ENCODE measurements at places on chromosomes 6 and 20.
A peak's percentile ranks its signal among the peaks of the same experiment; 100 is the strongest.

GRCh38 chr20:33645396-33645795 is 16.7 kb upstream of the C20orf144 start:
- no peak for DNase-seq

DNA sequence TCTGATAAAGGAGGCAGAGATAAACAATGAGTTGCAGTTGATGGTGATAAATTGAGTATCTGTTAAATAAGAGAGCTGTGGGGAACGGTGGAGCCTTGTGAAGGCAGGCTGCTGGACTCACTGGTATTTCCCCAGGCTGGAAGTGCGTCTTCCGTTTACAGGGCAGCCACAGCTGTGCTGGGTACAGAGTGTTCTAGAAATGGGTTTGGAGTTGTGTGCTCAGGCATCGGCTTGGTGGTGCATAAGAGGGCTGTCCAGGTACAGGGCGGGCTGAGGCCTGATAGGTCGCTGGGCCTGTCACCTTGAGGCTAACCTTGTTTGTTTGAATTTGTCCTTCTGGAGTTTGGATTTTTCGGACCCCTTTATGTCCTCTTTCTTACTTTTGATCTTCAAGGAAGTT is 39.3 kb downstream of the ARID1B start:
- DNase-seq: no peak

DNA sequence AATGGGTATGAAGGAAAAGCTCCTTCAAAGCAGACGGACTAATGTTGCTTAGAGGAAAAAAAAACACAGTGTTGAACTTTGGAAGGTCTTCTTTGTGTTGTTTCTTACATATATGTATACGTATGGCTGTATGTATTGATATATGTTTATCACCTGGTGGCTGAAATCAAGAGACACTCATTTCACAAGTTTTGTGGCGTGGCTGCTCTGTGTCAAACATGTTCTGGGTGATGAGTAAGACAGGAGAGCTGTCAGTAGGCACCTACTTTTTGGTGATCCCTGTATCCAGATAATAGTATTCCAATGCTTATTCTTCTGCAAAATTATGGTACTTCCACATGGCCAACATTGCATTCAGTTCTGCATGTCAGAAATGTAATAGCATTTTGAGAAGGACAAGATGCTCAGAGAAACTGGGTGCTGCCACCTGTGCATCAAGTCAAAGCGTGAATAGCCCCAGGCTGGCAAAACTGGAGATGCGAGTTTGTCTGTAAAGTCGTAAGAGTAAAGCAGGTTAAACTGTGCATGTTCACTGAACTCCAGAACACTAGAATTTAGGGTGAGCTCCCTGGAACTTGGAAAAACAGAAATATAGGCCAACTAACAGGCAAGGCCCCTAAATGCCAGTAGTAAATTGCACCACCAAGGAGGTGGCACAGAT is 67.9 kb downstream of the ARMC2 start:
- no peak for DNase-seq

DNA sequence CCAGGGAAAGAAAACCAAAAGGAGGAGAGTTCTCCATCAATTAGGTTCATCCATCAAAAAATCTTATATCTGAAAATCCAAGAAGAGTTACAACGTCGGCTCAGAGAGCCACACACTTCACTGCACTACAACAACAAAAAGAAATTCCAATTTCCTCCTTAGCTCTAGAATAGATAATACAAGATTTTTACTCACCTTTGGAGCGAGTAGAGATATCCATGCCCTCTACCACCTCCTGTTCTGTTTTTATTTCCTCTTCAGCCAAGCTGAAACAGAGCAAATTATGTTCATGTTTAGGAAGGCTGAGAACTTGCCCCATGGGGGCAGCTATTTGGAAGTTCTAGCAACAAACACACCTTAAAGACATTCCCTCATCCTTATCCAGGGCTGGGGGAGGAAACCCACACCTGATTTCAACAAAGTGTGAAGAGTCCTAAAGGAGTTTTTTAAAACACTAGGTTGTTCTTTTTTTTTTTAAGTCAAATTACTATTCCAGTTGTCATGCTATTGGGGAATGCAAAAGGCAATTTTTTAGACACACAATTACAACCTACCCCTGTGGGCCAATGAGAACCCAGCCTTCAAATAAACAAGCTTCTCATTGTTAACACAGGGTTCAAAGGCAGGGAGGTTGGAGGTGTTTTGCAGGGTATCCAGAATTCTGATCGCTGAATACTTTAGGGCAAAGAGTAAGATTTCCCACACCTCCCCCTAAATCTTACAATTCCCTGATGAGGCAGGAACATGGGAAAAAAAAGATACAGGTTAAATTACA is 8.7 kb downstream of the ZMYND8 start:
- DNase-seq: no peak

DNA sequence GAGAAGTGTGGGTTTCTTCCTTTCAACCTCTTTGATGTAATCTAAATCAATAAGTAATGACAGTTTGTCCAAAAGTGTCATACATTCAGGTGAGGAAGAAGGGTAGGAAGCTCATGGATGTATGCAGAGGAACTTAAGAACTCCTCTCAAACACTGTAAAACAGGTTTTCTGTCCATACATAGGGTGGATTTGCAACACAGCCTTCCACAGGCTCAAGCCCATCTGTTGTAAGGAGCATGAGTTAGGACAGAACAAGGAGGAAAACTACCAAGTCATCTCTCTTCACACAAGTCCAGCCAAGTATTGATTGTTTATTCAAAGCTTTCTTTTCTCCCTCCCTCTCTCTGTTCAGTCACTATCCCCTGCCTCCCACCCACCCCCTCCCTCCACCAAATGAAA is 49.0 kb upstream of the CDYL start:
- no peak for DNase-seq

DNA sequence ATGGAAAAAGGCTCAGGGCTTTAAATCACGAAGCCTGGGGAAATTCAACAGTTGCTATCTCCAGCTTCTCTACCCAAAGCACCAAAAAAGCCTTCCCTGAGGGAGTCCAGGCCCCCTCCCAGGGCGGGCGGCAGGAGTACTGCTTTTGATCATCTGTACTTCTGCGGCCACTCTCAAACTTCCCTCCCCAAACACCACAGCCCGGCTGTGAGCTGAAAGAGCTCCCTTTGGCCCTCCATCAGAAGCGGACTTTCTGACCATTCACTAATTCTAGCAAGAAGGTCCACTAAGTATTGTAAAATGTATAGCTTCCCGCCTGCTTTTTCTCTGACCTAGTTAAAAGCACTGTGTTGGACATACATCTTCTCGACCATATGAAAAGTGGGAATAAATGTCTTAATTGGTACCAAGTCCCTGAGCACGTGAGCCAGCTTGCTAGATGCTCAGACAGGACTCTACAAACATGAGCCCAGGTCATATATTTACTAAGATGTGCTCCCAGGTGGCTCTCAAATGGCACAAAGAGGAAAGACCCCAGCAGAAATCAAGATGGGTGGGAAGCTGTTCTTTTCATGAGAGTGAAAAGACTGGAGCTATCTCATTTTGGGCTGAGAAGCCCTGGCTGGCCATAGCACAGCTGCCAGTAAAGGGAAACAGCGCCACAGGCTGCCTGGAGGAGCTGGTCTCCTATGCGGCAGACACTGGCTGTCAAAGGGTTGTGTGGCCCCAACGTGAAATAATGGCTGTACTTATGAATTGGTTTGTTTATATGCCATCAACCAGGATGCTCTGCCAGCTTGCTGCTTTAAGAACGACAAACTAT is 58.6 kb downstream of the GFOD1 start:
- DNase-seq: no peak

- peak; percentile 47 for DNase-seq
Measured at GRCh38 chr6:151413372-151414145, 22.2 kb upstream of the ZBTB2 start.

GRCh38 chr6:112511441-112511840 is 164.3 kb downstream of the RFPL4B start:
- DNase-seq: no peak

GRCh38 chr20:34262488-34263288 is 21.5 kb downstream of the ASIP start:
- DNase-seq: no peak

DNA sequence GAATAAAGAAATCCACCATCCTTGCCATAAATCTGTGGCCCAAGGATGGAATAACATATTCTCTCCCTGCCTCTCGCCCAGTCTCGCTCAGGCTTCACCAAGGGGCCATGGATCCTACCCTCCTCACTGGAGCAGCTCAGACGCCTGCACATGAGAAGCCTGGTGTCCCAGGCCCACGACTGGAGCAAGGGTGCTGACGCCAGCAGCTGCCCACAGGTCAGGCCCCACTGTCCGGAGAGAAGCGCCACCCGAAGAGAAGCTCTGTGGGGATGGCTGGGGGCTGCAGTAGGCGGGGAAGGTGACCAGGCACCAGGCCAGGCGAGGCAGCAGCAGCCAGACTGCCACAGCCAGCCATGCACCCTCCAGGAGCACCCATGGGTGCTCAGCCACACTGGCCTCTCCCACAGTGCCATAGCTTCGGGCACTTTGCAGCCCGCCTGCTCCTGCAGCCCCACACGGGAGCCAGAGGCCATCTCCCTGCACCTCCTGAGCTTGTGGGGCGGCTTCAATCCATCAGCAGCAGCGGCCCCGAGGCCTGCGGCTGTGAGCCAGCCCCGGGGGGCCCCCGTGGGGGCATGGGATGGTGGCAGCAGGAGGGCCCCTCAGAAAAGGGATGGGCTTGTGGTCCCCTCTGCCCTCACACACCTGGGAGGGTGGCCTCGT is 286.2 kb upstream of the SGK1 start:
- no peak for DNase-seq

DNA sequence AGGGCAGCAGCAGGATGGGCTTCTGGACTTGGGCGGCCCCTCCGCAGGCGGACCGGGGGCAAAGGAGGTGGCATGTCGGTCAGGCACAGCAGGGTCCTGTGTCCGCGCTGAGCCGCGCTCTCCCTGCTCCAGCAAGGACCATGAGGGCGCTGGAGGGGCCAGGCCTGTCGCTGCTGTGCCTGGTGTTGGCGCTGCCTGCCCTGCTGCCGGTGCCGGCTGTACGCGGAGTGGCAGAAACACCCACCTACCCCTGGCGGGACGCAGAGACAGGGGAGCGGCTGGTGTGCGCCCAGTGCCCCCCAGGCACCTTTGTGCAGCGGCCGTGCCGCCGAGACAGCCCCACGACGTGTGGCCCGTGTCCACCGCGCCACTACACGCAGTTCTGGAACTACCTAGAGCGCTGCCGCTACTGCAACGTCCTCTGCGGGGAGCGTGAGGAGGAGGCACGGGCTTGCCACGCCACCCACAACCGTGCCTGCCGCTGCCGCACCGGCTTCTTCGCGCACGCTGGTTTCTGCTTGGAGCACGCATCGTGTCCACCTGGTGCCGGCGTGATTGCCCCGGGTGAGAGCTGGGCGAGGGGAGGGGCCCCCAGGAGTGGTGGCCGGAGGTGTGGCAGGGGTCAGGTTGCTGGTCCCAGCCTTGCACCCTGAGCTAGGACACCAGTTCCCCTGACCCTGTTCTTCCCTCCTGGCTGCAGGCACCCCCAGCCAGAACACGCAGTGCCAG is at the start of gene TNFRSF6B:
Gene TNFRSF6B (plus strand): TSS at position 25 of the 729 bp plus-strand sequence. CDS start 116 bp downstream, at position 141.
- DNase-seq: no peak

GRCh38 chr6:33929575-33930288 is 125.9 kb upstream of the MLN start:
- no peak for DNase-seq

- DNase-seq: no peak
Measured at GRCh38 chr20:35013421-35014411, 58.0 kb downstream of the MYH7B start.

GRCh38 chr6:150177952-150178520 is 35.2 kb downstream of the PPP1R14C start:
- DNase-seq: no peak

- DNase-seq: no peak
Measured at GRCh38 chr6:143232849-143233248, 172.2 kb downstream of the AIG1 start.

- DNase-seq: no peak
Measured at GRCh38 chr20:22927537-22927936, 107.6 kb upstream of the SSTR4 start.

DNA sequence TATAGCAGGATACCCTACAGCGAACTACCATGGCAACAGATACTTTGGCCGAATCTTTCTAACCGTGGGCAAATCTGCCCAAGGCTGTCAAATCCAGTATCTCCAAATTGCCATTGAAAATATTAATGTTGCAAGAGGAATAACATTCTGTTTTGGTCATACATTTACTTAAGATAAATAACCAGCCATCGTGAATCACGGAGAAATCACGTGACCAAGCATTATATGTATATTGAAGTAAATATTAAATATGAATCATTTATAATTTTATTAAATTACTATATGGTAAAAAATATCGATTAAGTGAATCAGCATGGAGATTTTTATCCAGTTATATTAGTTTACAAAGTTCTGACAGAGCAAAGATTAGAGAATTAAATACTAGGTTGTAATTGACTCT is 714.6 kb upstream of the GJE1 start:
- no peak for DNase-seq

DNA sequence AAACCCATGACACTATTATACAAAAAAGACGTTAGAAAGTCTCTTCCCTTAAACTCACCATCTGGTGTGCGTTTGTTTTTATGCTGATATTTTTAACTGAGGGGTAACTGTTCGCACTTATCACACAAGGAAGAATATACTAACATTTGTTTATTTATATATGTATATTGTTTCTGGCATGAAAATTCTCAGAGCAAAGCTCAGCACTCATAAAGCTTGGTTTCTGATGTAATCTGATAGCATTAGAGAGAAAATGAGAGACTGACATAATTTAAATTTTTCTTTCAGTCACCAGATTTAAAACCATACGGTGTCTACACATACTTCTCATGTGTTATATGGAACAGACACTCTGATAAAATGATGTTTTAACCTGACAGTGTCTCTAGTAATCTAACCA is 6.9 kb downstream of the BLOC1S5 start:
- no peak for DNase-seq

GRCh38 chr6:35801148-35801547 is 4.0 kb upstream of the LHFPL5 start:
- DNase-seq: no peak

DNA sequence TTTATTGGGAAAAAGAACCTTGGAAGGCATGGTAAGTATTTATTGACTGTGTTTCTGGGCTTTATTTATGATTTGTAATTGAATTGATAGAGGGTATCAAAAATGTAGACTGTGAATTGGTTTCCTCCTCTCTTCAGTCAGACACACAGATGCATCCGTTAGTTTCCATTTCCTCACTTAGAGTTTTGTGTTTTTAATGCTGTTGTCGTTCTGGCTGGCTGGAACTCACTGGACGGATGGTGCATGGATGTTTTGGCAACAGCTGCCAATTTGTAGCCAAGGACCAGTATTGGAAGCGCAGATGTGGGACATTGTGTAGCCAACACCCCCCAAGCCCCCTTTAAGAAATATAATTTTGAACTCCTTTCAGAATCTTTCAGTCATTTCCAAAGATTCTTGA is 134.5 kb downstream of the JARID2 start:
- DNase-seq: no peak

GRCh38 chr6:110886555-110887167 is 12.1 kb downstream of the AMD1 start:
- DNase-seq: no peak

GRCh38 chr6:80165819-80166218 is 59.3 kb downstream of the BCKDHB start:
- no peak for DNase-seq
